ENCODE measurements at places on chromosomes 3 and 15.

DNA sequence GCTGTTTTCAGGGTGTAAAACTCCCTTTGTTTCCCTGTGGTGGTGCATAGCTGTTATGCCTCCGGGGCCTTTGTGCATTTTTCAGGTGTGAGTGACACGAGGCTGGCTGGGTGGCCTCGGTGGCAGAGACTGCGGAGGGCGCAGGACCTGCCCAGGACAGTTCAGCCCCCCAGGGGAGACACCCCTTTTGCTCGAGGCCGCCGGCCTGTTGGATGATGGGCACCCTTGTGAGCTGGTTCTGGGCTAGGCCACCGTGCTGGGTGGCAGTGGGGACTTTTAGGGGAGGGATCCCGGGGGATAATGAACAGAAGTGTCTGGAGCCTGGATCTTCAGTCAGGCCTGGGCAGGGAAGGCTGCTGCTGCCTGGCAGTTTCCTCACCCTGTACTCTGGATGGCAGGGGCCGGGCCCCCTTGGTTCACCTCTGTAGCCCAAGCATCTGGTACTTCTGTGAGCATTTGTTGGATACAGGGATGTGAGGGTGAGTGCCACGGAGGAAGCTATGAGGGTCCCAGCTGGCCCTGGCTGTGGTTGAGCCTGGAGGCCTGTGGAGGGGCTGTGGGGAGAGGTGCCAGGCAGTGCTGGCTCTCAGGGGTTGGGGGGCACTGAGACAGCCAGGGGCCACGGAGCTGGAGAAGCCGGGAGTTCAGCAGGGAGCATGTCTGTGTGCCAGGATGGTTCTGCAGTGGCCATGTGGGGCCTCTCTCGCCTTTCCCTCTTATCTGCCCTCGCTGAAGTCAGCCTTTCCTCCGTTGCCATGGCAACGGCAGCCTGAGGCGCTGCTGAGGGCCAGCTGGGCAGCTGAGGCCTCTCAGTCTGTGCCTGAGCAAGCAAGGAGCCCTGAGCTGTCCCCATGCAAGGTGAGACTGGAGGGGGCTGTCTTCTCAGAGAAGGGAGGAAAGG, 49.0 kb downstream of the KY start:
- DNase-seq: no peak

GRCh38 chr15:95910643-95911212, 419.8 kb upstream of the NR2F2 start:
- no peak for DNase-seq

DNA sequence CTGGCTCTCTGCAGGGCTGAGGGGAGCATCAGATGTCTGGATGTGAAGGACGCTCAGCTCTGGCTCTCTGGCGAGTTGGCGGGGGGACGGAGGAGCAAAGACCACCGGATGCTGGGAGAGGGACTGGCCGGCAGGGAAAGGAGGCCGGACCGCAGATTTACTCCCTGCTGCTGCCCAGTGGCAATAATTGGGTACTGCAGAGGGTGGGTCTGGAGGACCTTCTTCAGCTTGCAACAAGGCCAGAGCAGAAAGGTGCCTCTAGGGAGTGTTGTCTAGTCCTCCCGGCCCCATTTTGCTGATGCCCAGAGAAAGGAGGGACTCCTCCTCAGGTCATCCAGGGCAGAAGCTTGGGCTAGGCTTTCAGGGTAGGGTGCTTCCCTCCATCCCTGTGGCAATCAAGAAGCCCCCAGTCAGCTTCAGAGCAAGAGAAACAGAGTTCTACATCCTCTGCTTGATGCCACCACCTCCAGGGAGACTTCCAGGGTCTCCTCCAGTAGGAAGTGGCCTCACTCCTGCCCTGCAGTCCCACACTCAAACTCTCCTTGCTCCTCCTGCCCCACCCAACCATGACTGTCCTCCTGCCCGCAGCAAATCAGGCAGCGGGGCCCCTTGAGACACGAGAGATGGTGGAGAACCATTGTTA, 20.3 kb upstream of the CSPG4 start:
- no peak for DNase-seq

GRCh38 chr3:30084971-30085403, 521.4 kb upstream of the TGFBR2 start:
- no peak for DNase-seq

GRCh38 chr3:51916418-51916817, 13.3 kb upstream of the IQCF1 start:
- no peak for DNase-seq
